ENCODE measurements at places on chromosomes 4 and X.
A peak's percentile ranks its signal among the peaks of the same experiment; 100 is the strongest.

- peak; percentile 29 for DNase-seq
These were observed 186.8 kb downstream of the TMA16 start for GRCh38 chr4:163681208-163681821.

GRCh38 chr4:82739287-82740190, 59.1 kb downstream of the SCD5 start:
- DNase-seq, result peak; percentile 30

GRCh38 chr4:182969651-182970279, 52.6 kb upstream of the DCTD start:
- no peak for DNase-seq

DNA sequence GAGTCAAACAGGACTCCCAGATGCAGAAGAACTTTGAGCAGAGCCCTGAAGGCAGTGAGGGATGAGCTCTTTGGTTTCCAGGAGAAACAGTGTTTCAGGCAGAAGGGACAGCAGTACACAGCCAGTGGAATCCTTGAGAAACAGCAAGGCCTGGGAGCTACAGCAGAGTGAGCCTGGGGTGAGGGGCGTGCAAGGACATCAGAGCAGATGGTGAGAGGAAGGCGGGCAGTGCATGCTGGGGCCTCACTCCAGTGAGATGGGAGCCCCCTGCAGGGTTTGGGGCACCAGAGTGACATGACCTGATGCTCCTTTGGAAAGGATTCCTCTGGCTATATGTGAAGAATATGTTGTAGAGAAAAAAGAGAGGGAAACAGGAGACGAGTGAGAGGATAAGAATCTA, 98.1 kb upstream of the EGFL6 start:
- DNase-seq, result no peak

- no peak for DNase-seq
These were observed 312.1 kb downstream of the PPP1R2C start for GRCh38 chrX:42465821-42466220.

- DNase-seq, result no peak
These were observed 95.4 kb downstream of the COL25A1 start for GRCh38 chr4:109207061-109207460.

DNA sequence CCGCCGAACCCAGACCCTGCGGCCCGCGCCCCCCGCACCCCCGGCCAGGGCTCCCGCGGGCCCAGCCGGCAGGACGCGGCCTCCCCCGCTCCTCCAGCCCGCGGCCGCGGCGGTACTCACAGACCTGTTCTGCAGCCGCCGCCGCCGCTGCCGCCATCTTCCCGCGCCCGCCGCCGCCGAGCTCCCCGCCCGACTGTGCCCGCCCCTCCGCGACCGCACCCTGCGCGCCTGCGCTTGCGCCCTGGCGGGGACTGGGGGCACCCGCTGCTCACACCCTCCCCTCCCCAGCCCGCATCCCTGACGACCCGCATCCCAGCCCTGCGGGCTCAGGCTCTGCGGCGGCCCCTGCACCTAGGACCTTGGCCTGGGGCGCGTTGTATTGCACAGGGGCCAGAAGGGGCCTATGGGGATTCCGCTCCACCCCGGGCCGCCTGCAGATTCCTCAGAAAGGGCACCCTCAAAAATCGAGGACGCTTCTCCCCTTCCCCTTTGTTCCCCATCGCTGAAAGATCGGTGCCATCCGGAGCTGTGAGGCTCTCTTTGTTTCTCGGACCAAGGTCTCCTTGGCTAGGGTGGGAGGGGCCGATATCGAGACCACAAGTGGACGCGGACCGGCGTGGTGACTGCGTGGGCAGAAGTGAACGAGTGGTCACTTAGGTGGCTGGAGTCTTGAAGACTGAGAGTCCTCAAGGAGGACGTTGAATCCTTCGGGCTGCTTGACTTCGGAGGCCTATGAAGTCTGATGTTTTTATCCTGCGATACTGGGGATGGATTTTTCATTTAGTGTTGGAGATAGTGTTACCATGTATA, at the start of gene SGCB:
Gene SGCB (minus strand): TSS at position 197 of the 810 bp plus-strand sequence. CDS start 40 bp downstream, at position 157.
- DNase-seq, result peak; percentile 27

GRCh38 chrX:53939127-53939526, 105.1 kb downstream of the PHF8 start:
- peak; percentile 5 for DNase-seq

- DNase-seq, result no peak
These were observed 76.1 kb downstream of the SLC30A9 start for GRCh38 chr4:42066402-42066801.

DNA sequence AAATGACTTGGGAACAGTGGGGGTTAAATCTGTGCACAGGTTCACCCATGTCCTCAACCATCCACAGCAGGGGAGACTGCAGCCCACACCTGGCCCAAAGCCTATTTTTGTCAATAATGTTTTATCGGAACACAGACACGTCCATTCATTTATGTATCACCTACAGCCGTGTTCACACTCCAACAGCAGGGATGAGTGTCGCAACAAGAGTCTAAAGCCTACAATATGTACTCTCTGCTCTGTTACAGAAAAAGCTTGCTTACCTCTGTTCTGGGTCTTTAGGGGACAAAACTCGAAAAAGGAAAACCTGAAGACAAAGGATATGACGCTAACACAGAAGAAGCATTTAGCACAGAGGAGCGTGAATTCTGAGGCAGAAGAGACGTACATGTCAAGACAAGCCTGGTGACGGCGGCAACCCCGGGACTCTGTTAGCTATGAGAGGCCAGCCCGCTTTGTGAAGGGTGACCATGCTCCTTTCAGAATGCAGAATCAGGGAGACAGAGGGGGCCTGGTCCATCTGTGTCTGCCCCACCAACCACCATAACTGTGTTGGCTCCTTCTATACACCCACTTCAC, 45.5 kb downstream of the AFAP1 start:
- DNase-seq, result no peak

- no peak for DNase-seq
These were observed 123.8 kb upstream of the TEX13D start for GRCh38 chrX:124208660-124209059.

DNA sequence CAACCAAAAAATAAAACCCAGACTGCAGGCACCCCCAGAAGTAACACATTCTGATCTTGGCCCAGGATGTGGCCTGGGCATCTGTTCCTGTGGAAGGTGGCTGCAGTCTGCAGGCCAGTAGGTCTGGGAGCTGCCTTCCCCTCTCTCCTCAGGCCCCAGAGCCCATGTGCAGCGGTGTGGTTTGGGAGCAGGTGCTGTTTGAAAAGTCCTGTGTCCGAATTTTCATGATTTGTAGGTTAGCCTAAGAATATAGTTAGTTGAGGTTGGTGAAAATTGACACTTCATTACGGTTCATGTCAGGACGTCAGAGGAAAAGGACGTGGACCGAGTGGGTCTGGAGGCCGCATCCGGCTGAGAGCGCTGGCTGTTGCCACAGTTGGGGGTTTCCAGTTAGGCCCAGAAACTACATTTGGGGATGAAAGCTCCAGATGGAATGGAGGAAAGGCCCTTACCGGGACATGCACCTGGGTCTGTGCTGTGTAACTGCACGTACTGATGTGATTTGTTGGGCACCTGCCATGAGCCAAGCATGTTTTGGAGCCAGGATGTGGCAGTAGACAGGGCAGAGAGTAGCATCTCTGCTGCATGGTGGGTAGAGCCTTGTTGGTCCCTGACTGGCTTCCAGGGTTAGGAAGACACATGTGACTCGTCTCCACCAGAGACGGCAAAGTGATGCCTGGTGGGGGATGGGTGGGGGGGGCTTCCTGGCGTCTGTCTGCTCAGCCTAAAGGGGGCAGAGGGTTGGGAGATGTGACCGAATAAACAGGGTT, 21.7 kb upstream of the HGFAC start:
- no peak for DNase-seq

GRCh38 chr4:86264241-86264640, 95.6 kb downstream of the MAPK10 start:
- no peak for DNase-seq

GRCh38 chr4:78613522-78614321, 62.2 kb downstream of the ANXA3 start:
- DNase-seq, result no peak

GRCh38 chr4:136528131-136528530, 1004.2 kb downstream of the PCDH18 start:
- no peak for DNase-seq

DNA sequence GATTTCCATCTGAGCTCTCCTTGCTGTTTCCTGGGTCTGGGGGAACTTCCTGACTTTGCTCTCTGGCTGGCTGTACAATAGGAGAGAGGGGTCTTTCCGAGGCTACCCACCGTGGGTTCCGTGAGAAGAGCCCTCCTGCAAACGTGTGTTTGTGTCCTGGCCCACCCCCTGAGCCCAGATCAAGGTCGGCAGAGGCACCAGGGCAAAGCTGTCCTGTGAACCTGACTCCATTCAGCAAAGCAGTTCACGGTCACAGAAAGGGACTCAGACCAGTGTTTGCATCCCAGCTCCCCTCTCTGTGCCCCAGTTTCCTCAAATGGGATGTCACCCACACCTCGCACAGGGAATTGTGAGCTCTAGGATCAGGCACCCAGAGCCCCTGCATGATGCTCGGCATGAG, 97.3 kb upstream of the PSAPL1 start:
- DNase-seq, result no peak

DNA sequence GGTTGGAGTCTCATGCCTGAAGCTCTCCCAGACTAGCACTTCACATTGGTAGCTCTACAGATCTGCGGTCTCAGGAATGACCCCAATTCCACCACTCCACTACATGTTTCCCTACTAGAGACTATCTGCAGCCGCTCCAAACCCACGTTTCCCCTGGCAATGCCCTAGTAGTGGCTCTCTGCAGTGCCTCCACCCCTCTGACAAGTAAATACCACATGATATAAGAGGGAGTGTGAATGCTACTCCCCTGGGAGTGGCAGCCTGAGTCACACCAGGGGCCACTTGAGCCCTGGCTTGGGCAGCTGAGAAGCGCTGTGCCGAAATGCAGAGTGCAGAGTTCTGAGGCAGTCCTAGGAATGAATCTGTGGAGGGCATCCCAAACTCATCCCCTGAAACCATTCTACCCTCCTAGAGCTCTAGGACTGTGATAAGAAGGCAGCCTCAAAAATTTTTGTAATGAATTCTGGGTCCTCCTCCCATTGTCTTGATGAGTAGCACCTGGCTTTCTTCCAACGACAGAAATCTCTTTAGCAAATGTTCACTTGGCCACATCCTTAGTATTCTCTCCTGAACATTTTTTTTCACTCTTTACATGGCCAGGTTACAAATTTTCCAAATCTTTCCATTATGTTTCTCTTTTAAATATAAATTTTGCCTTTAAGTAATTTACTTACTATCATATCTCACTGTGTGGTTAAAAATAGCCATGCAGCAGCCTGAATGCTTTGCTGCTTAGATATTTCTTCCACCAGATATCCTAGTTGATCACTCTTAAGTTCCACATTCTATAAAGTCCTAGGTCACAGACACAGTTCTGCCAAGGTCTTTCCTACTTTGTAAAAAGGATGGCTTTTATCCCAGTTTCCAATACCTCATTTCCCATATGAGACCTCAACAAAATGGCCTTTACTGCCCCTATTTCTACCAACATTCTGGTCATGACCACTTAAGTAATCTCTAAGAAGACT, 160.2 kb upstream of the CPEB2 start:
- no peak for DNase-seq

DNA sequence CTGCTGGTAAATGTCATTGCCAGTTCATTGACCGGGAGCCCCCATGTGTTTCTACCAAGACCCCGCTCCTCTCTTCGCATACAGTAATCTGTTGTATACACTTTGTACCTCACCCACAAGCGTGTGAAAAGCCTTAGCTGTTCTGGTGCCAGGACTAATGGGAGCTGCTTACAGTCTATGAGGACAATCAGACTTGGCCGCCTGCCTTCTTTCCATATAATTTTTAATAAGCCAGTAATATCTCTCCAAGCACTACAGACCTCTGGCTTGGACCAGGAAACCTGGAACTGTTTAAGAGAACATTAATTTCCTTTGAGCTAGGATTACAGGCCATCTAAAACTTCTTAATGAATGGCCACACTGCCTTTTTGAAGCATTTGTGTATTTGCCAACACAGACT, 149.7 kb upstream of the MSX1 start:
- DNase-seq, result no peak

DNA sequence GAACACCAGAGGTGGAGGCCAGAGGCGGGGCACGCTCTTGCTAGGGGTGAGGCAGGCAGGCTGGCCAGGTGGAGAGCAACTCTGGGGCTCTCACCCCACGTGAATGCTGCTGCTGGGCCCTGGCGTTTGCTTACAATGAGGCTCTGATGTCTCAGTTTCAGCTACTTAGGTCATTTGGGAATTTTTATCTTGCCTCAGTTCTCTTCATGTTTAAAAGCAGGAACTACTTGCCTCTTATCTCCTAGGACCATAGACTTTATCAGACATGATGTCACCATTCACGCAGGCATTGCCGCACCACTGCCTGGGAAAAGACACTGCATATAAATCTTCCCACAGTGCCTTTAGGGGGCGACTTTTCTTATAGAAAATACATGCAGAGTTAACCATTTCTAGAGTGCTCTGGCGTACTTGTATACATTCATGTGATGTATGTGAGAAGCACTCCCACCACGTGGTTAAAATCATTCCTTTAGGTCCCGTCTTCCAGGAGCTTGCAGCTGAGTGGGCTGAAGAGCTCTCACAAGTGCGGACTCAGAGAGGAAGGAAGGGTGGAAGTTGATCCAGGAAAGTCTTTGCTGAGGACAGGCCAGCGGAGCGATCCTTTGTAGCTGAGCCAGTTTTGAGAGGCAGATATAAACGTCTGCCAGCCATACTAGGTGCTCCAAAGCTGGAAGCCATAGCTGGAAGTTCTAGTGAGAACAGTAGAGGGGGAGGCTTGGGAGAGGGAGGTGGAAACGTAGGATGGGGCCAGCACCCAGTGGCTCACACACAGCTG, 84.3 kb upstream of the CLDN34 start:
- DNase-seq, result no peak
